ENCODE measurements at places on chromosomes 16 and 17.

- DNase-seq, result no peak
Measured at GRCh38 chr16:72291121-72291520, 119.2 kb upstream of the PMFBP1 start.

DNA sequence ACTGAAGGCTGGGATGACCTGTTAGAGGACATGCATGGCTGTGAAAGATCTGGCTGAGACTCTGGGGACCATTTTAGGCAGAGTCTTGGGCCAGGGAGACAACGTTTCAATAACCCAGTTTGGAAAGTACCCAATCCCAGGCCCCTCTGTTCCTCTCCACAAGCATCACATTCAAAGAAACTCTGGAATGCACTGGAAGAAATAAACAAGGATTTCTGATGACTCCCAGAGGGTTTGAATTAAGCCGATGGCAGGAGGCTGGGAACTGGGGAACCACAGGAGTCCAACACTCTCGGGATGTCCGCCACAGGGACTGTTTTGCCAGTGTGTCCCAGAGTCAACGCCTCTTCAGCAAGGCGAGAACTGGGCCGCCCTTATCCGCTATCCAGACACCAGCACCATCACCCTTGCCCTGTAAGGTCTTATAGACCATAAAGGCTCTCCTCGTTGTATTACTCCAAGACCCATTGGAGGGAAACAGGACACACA lies 3.3 kb downstream of the PMP22 start:
- no peak for DNase-seq

GRCh38 chr17:75113798-75114551 lies 4.2 kb downstream of the ARMC7 start:
- DNase-seq, result peak; percentile 93

DNA sequence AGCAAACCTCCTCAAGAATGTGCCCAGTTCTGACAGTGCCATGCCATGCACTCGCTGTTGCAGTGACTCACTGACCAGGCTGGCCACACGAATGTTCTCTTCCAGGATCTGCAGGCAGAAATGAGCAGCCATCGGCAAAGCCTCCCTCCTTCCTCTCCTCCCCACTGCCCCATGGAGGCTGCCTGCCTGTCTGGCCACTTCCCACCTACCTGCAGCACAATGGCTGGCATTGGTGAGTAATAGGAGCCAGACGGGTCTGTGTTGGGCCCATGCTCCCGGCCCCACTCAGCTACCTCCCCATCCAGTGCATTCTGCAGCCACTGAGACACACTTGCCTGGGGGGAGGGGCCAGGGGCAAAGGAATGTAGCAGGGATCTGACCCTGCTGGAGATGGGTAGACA lies 2.8 kb upstream of the MATCAP1 start:
- DNase-seq, result no peak

GRCh38 chr16:57185945-57186871 lies at the start of the genes PSME3IP1 and RSPRY1:
PSME3IP1 (minus strand) TSS chr16:57186039; CDS start chr16:57173854, 12,185 bp downstream.
RSPRY1 (plus strand) TSS chr16:57186329; CDS start chr16:57204659, 18,330 bp downstream.
- DNase-seq, result peak; percentile 100

DNA sequence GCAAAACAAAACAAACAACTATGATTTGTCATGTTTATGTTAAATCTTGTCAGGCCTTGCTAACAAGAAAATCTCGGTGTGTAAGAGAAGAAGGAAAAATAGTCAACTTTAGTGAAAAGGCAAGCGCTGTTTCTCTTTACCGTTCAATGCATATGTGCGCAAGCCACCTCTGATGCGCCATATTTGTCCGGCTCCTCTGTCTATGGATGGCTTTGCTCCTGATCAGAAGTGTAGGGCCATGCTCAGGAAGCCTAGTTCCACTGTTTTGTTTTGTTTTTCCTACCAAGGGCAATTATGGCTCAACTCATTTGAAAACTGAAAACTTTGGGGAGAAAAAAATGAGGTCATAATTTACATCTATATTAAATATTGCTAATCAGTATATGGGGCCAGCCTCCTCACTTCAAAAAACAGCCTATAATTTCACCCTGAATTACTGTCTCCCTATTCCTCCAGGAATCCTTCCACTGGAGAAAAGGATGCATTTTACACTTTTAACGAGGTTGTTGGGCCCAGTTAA lies 4.5 kb downstream of the MAF start:
- DNase-seq, result no peak

DNA sequence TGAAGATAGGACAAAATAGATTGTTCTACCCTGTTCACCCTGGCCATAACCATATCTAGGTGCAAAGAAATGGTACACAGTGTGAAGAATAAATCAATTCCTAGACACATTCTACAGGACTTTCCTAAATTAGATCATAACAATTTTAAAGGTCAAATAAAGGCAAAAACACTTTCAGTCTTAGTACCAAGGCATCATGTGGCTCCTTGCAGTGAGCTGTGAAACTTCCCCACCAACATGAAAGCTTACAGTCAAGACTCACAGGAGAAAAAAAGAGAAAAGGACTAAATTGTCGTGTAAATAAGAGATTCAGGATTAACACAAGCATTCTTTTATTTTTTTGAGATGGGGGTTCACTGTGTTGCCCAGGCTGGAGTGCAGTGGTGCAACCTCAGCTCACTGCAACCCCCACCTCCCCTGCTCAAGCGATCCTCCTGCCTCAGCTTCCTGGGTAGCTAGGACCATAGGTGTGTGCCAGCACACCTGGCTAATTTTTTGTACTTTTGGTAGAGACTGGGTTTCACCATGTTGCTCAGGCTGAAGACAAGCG lies 14.2 kb downstream of the NSMCE1 start:
- peak; percentile 30 for DNase-seq

GRCh38 chr17:20955427-20956323 lies 87.1 kb downstream of the USP22 start:
- no peak for DNase-seq

Measured in CD4-positive, alpha-beta T cell treated with Interleukin-15 for 4 hours (primary cell).